NCI-H2171 treated with DMSO at 0.1 percent for 48 hours (cell line): ENCODE measurements at places on chromosomes 2 and 18.

- peak; percentile 87 for DNase-seq
Observed at GRCh38 chr2:170812710-170813600, 3.7 kb upstream of the GAD1 start.

GRCh38 chr2:121475811-121476571 lies 54.7 kb upstream of the RNU4ATAC start:
- no peak for DNase-seq

GRCh38 chr2:230942920-230943896 lies 18.2 kb upstream of the GPR55 start:
- DNase-seq = no peak

DNA sequence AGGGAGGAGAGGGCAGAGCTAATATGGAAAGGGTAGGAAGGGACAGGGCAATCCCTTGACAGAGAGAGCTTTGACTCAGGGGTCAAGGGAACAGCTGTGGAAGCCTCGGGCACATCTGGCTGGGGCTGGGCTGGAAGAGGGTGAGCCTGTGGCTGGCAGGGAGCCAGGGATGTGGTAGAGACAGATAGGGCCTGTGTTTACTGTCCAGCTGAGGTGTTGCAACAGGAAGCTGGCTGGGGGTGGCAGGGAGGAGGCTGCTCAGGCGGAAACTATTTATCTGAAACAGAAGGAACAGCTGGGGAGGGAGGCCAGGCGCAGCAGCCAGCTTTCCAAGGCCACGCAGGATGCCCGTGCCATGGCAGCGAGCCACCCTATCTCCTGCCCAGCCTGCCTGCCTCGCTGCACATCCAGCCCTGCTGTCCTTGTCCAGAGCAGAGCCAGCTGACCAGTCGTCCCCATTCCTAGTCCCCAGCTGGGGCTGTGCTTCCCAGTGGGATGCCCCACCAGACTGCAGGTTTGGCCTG lies 264.7 kb downstream of the CYP26B1 start:
- DNase-seq = peak; percentile 74
